ENCODE measurements at places on chromosomes 2 and 18.

- DNase-seq, result no peak
These were observed 22.6 kb downstream of the ST6GAL2 start for GRCh38 chr2:106863387-106863786.

DNA sequence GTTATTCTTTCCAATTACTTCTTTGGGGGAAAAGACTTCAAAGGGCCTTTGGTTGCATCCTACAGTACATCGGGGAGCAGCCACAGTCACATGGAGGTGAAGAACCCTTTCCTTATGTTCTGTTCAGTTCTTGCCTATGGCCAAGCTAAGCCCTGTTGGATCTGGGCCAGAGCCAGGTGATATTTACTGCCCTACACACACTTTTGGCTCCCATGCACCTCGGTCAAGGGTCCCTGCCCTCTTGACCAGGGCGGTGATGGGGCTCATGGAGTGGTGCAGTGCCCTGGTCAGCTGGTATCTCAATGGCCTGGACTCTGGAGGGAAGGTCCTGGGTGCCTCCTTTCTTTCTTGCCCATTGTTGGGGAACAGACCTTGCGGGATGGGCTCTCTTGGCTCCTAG lies 98.7 kb downstream of the VAPA start:
- no peak for DNase-seq

- DNase-seq, result no peak
These were observed 893.3 kb upstream of the TMEFF2 start for GRCh38 chr2:193088026-193088425.

DNA sequence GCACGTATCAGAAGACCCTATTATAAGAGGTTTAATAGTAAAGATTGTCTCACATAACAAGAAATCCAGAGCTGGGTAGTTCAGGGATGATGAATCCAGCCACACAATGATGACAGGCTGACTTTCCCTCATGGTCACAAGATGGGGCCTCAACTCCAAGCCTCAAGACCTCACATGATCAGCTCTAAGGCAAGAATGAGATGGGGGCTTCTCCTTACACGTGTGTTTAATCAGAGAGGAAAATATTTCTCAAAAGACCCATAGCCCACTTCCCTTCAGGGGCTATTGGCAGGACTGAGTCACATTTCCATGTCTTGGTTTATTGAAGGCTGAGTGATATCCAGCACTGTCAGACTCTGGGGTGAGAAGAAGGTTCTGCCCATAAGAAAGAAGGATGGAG lies 100.2 kb upstream of the FOSL2 start:
- DNase-seq, result no peak

GRCh38 chr2:228377533-228377932 lies 196.0 kb upstream of the SPHKAP start:
- DNase-seq, result no peak

GRCh38 chr2:10502803-10503107 lies 54.6 kb upstream of the ODC1 start:
- no peak for DNase-seq

DNA sequence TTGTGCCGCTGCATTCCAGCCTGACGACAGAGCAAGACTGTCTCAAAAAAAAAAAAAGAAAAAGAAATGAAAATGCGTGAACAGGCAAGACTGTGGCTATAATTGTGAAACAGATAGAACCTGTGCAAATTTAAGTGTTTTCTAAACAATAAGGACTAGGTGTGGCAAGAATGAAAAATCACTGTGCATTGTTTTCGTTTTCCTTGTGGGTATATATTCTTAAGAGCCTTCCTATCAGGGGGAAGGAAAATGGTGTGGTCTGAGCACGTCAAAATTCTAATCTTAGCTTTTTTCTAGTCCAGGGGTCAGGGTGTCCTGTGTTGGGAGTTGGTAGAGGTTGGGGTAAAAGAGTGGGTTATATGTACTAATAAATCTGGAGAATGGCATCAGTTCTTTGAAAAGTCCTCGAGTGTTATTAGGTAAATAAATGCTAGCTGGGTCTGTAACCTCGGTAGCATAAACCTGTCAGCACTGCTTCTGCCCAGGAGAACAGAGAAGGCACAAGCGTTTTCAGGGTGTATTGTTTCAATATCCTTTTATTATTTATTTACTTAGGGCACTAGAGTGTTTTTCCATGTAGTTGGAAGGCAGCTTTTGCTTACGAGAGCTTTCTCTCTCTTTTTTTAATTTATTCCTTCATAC lies 11.6 kb downstream of the ATP6V1C2 start:
- DNase-seq, result no peak
